ENCODE measurements at places on chromosomes 3 and 15. TPM values are rescaled to one million over a fixed set of nuclear protein-coding genes. Genes with fewer than 3 reads are reported as not detected.

GRCh38 chr3:126295407-126295939 lies 61.7 kb downstream of the KLF15 start:
- no peaks in the 10 kb centered on the region for H3K36me3 ChIP-seq
- no peak for DNase-seq
- H3K4me1 ChIP-seq = peaks cover 6% of the 10 kb centered on the region
- no peaks in the 10 kb centered on the region for H3K27me3 ChIP-seq
- H3K4me3 ChIP-seq = no peak overlapping the region

GRCh38 chr15:94070356-94071295 lies 160.7 kb upstream of the MCTP2 start:
- no peaks in the 10 kb centered on the region for H3K36me3 ChIP-seq
- no peak overlapping the region for H3K4me3 ChIP-seq
- no peaks in the 10 kb centered on the region for H3K4me1 ChIP-seq

GRCh38 chr15:68807249-68807648 lies 13.4 kb downstream of the ANP32A start:
- no peaks in the 10 kb centered on the region for H3K27me3 ChIP-seq
- H3K4me3 ChIP-seq = no peak overlapping the region
- no peak for DNase-seq
- peaks cover 8% of the 10 kb centered on the region for H3K36me3 ChIP-seq
- H3K27ac ChIP-seq = peak overlapping the region; percentile 21

DNA sequence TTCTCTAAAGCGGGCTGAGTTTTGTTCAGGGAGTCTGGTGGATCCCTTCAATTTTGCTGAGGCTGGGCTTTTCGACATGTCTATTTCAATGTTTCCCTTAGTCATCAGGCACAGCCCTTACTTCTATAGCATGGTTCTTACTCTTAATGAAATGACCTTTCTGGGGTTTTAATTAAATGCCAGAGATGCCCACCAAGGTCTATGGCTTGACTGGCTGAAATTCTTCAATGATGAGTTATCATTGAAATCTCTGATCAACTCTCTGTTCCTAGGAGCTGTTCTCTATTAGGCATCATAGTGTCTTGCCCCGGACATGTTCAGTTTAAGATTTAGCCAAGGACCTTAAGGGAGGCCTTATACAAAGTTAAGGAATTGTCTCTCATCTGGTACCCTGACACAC lies 33.4 kb upstream of the KBTBD12 start:
- H3K4me1 ChIP-seq = no peaks in the 10 kb centered on the region
- no peak for DNase-seq
- H3K4me3 ChIP-seq = no peak overlapping the region
- no peaks in the 10 kb centered on the region for H3K36me3 ChIP-seq
- H3K27me3 ChIP-seq = no peaks in the 10 kb centered on the region
- no peak overlapping the region for H3K27ac ChIP-seq

GRCh38 chr3:20425138-20425537 lies 239.1 kb upstream of the SGO1 start:
- DNase-seq = no peak
- H3K27ac ChIP-seq = no peak overlapping the region
- no peaks in the 10 kb centered on the region for H3K36me3 ChIP-seq

- H3K27me3 ChIP-seq = no peaks in the 10 kb centered on the region
- H3K4me3 ChIP-seq = peak overlapping the region; percentile 74
Observed at GRCh38 chr3:108588601-108589000, 637 bp downstream of the CIP2A start.

AADACL2 gene
- total RNA-seq = 0.21 TPM

CNTN3 gene
- total RNA-seq = 1.9 TPM

ABCF3 gene
- 60.7 TPM for total RNA-seq

NR2E3 gene
- total RNA-seq = not detected

GLDN gene
- total RNA-seq = 34.5 TPM
